Fibroblast of villous mesenchyme (primary cell): ENCODE measurements at places on chromosomes 3 and 15.

DNA sequence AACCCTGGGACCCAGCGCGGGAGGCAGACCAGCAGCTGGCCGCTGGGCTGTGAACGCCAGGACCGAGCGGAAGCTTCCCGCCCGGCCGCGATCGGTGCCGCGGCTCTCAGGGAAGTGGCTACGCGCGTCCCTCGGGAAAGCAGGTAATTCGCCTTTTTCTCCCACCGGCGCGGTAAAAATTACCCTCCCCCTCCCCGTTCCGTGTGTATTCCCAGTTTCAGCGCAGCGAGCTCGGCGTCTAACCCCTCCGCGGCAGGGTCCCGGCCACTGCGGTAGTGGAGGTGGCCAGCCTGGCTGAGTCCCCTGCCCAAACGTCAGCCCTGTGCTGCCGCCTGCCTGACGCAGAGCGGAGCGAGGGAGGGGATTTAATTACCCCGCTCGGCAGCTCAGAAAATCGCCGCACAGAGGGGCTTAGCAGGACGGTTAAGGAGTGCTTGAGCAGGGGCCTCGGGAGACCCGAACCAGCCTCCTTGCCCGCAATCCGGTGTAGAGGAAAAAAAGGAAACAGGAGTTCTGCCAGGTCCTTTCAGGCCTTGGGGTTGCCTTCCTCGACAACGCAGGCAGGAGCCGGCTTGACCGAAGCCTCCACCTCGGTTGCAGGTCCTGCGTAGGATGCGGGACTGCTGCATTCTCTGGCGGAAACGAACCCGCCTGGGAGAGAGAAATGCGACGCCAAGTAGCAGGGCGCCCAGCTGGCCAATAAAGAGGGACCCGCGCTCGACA lies 2.9 kb downstream of the GATA2 start:
- peak; percentile 54 for DNase-seq

DNA sequence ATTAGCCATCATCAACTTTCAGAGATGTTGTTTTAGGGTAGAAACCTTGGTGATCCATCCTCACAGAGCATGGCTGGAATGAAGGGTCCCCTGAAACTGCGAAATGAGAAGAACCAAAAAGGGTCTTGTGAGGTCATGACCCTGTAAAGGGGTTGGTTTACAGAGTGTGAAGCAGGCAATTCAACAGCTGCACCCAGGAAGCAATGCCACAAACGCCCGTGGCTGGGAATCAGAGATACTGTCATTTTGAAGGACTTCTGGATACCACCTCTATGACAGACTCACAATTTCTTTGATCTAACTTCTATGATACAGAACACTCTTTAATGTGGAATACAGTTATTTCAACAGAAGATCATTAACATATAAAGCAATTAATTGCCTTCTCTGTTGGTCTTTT lies 79.1 kb downstream of the GREM1 start:
- no peak for DNase-seq

- DNase-seq: no peak
Measured at GRCh38 chr15:74272812-74273211, 36.7 kb downstream of the CCDC33 start.

- no peak for DNase-seq
Measured at GRCh38 chr3:54941690-54942362, 14.0 kb upstream of the LRTM1 start.

DNA sequence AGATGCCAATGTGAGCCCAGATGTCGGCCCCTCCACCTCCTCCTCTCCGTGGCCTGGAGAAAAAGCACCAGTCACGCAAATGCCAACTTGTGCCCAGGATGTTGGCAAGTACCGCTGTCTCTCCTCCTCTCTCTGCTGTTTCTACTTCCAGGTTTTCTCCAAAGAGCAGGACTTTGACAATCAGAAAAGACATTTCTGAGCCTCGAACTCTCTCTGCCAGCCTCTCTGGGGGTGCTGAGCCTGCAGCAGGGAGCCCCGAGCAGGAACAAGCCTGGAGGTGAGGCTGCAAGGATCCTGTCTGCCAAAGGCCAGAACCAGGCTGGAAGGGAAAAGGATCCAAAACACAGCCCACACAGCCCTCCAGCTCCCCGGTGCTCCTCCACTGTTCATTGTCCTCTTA lies 89.7 kb downstream of the SEC22A start:
- DNase-seq: no peak

DNA sequence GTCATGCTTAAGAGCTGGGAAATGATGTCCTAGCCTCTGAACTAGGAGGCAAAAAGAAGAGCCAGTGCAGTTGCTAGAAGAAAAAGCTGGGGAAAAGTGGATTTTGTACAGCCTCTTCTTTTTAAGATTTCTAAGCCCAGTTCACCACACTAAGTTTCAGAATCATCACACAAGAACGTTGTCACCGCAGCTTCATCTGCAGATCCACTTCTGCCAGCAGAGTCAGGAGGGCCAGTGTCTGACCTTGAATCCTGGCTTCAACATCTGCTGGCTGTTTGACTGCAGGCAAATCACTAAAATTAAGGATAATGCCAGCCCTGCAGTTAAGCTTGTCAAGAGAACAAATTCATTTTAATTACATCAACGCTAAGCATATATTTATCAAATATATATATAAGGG lies 36.2 kb downstream of the HDC start:
- DNase-seq: no peak

DNA sequence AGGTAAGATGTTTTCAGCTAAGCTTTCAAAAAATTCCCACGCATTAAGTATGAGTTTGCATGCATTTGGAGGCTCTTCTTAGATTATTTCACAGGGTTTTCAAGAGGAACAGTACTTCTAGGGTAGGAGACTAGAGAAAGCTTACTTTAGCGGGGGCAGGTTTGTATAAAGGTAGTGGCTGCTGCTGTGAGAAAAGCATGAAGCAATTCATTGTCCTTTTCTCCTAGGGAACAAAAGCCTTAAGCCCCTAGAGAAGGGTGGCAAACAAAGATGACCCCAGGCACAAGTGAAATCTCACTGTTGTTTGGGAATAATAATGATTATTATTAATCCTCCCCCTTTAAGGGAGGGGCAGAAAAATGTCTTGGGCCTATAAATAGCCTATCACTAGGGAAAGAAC lies 310.7 kb downstream of the DIPK2A start:
- DNase-seq: no peak

- peak; percentile 97 for DNase-seq
Measured at GRCh38 chr15:66851311-66852063, 149.5 kb downstream of the SMAD6 start.

DNA sequence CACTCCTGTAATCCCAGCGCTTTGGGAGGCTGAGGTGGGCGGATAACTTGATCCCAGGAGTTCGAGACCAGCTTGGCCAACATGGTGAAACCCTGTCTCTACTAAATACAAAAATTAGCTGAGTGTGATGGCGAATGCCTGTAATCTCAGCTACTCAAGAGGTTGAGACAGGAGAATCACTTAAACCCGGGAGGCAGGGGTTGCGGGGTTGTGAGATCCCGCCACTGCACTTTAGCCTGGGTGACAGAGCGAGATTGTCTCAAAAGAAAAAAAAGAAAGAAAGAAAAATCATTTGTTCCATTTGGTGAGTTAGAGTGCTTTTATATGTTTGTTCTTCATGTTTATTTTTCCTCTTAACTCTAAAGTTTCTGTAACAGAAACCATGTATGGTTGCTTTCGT lies 7.3 kb downstream of the NCK1 start:
- no peak for DNase-seq

DNA sequence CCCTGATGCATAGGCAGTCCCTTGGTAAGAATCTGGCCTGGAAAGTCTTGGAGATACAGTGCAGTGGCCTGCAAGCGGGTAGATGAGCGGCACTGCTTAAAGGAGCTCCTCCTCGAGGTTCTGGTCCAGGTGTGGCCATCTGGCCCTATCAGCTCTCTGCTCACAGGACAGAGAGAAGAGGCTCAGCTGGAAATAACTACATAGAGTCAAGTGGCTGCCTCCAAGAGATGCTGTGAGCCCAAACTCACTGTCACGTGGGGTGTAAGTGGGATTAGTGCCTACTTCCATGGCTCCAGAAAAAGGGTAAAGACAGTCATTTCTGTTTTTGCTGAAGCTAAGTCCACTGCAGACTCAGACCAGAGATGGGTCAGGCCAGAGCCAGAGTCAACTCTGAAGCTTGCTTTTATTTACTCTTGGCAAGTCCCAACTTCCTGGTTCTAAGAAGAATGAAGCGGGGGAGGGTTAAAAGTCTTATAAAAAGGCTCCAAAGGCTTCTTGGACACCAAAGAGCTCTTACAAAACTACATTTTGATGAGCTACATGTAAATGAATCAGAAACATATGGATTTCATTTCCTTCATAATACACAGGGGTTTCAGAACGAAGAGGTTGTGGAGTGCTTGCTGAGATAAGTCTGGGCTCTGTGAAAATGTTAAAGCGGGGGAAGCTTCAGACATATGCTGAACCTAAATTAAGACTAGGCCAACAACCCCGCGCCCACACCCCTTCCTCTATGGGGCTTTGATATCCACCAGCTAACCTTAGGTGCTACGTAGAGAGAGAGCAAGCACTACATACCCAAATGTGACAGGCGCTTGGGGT lies 77.1 kb downstream of the PDZRN3 start:
- peak; percentile 84 for DNase-seq

DNA sequence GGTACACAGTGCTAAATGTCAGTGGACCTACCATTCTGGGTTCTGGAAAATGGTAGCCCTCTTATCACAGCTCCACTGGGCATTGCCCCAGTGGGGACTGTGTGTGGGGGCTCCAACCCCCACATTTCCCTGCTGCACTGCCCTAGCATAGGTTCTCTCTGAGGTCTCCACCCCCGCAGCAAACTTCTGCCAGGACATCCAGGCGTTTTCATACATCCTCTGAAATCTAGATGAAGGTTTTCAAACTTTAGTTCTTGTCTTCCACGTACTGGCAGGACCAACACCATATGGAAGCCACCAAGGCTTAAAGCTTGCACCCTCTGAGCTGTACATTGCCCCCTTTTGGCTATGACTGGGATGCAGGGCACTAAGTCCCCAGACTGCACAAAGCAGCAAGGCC lies 788.2 kb upstream of the ALCAM start:
- no peak for DNase-seq

GRCh38 chr3:133124511-133124910 lies 86.3 kb downstream of the TMEM108 start:
- DNase-seq: no peak

- DNase-seq: peak; percentile 17
Measured at GRCh38 chr3:141828890-141829289, 47.6 kb upstream of the ATP1B3 start.

DNA sequence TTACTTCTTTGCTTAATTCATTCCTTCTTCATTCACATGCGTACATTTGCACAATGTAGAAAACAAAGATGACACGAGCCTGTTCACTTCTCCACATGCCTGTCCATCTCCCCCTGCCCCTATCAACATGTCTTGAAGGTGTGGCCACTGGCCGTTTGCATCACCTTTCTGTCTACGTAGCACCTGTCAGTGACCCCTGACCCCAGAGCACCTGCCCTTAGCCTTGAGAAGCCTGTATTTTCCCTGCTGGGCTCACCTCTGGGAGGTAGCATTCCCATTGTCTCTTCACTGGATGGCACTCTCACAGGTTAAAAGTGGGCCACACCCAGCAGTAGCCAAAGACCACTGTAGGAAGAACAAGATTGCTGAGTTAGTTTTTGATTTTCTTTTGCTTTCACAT lies 234.1 kb downstream of the THSD4 start:
- no peak for DNase-seq
